Activated CD8-positive, alpha-beta T cell treated with anti-CD3 and anti-CD28 coated beads, Interleukin-2, amount 10 ng/mL, durations not matched to agents 7 days and 5 days (primary cell): ENCODE measurements at places on chromosomes 6 and 20.

DNA sequence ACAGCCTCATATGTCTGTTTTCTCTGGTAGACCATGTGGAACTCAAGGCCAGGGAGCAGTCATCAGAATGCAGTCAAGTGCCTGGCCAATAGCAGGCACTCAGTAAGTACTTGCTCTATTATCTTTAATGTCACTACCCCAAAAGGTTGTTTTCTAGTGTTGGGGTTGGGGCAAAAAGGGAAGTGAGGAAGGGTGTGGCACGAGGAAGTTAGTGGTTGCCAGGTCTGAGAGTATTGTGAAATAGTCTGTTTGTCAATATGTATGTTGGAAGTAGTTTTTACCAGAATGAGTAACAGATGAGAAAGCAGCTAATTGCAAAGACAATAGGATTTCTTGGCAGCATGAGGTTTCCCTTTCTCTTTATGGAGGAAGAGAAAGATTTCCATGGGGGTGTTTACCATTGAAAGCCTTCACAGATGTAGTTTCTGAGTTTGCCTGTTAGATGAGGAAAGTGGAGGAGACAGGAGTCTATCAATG lies 59.5 kb upstream of the ARMH2 start:
- peak; percentile 64 for DNase-seq

- DNase-seq = no peak
Measured at GRCh38 chr6:118280210-118280609, 267.9 kb upstream of the PLN start.

- peak; percentile 69 for DNase-seq
Measured at GRCh38 chr20:62925420-62926228, 681 bp downstream of the DIDO1 start.

- no peak for DNase-seq
Measured at GRCh38 chr6:28134716-28135115, 7.0 kb upstream of the ZKSCAN8 start.

DNA sequence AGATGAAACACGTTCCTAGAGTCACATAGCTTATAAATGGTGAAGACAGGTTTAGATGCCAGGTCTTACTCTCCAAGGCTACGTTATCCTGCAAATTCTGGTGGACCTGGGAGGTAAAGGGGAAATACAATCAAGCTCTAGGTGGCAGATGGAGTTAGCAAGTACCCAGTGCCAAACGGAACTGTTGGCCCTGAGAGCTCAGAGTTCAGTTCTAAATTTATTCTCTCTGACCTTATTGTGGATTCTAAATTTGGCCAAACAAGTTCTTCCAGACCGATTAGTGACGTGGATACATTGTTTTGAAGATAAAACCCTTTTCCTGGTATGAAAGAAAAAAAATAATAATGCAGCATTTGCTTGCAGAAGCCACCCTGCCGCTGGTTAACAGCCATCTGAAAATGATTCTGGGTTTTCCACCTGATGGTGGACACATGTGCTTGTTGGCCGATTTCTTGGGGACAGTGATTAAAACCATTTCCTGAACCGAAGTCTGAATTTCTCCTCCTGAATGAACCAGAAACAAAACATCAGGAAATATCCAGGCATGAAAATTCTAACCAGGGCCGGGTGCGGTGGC lies 32.5 kb downstream of the RIPOR3 start:
- no peak for DNase-seq

DNA sequence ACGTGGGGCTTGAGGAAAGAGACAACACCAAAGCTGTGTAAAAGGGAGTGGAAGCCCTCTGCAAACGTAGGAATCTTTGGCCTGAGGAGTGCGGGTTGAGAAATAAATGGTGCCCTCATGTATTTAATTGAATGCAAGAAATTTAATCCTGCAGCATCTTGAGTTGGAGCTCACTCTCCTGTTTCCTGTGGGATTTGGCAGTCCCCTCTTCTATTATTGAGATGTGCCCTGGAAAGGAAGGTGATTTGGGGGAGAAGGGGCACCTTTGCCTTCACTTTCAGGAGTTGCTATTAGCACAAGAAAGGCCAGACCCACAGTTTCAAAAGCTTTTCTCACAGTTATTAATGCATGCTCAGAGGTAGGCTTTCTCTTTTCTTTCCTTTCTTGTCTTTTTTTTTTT lies 201.4 kb upstream of the HDDC2 start:
- no peak for DNase-seq

GRCh38 chr6:75751443-75751842 lies 2.4 kb downstream of the MYO6 start:
- DNase-seq = no peak

GRCh38 chr20:19462491-19462890 lies 250.0 kb downstream of the SLC24A3 start:
- DNase-seq = no peak

DNA sequence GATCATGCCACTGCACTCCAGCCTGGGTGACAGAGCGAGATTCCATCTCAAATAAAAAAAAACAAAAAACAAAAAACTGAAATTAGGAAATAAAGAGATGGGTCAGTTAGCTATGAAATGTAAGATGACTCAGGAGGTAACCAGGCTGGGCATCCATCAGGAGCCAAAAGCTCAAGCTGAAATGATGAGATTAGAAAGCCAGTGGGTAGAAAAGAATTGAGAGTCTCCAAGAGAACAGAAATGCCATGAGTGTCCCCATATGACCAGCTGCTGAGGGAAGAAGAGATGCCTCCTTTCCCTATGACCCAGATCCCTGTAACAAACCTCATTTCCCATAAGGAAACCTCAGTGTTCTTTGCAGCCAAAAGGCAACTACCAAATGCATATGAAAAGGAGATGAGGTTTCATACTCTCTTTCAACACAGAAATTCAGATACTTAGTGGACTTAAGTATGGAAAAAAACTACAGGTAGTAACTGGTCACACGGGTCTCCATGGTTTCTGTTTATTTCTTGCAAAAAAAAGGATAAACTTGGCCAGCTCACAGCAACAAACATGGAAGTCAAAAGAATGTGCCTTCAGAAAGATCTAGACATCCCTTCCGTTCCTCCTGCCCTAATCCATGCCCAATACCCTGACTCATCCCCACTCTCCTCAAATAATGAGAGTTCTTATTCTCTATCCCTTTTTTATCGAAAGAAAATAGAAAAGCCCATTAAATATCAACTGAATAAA lies 8.1 kb downstream of the ARHGAP18 start:
- no peak for DNase-seq

DNA sequence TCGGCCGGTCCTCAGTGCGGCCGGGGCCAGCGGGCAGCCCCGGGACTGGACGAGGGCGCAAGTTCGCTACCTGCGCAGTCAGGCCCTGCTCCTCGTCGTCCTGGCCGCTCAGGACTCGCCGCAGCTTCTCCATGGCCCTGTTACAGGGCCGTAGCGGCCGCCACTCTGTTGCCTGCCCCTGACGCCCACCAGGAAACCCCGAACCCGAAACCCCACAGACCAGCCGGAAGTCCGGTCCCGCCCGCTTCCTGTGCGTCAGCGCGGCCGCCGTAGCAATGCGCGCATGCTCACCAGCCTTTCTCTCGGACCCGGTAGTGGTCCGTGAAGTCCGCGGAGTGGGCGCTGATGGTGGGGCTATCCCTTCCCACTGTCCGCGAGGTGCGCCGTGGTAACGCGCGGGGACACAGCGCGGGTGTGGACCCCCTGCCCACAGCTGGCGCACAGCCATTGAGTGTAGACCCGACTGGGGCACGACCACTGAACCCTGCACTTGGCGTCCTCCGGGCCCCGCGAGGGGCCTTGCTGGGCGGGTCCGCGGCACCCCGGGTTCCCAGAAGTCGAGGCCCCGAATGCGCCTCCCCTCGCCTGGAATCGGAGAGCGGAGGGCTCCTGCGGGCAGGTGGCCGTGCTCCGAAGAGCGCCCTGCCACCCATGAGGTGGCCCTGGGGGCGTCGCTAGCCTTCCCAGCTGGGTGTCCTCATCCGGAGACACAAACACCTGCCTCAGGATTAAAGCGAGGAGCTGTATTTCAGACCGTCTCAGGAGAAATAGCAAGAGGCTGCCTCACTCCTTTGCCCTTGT lies at the start of gene SFT2D1:
Gene SFT2D1, minus strand, starts transcription at position 197 of the 801 bp plus-strand sequence. Its CDS starts 64 bp downstream, at position 133.
- DNase-seq = peak; percentile 87

DNA sequence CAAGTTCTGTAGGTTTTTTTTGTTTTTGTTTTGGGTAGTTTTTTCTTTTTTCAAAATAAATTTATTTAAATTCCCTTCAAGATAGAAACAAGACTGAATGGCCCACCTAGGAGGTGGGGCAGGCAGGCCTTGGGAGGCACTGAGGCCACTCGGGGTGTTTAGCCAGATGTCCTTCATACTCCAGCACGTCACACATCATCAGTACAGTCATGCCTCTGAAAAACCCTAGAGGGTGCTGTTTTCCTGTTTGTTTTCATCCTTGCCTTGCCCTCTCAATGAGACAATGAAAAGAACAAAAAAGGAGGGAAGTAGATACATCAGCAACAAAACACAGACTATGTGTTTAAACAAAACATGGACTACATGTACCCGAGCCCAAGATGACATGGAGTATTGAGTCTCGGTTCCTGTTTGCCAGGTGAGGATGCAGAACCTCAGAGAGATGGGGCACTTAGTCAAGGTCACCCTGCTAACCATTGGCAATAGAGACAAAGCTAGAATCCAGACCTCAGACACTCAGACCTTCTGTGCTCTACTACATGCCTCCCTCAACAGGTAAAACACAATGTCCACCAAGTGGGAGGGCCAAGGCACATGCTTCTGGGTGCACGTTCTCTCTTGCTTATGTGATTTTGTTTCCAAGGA lies 26.8 kb upstream of the CLIC5 start:
- peak; percentile 26 for DNase-seq

GRCh38 chr6:16252686-16253299 lies 14.4 kb downstream of the GMPR start:
- DNase-seq = no peak

DNA sequence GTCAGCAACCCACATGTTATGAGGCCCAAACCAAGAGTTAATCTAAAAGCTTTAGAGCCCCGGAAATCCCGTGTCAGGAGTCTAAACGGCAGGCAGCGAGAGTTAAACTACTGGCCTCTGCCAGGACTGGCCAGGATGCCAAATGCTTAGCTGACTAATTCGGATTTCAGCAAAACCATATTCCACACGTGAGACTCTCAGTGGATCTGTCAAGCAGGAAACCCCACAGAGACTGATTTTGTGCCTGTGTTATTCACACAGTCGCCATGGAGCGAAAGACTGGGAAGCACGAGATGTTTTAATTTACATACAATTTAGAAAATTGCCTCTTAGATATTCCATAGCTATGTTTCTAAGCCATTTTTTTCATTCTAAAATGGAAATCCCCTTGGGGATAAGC lies 152.9 kb downstream of the RNASET2 start:
- DNase-seq = no peak

GRCh38 chr20:32650401-32650944 lies 23.3 kb downstream of the C20orf203 start:
- no peak for DNase-seq

- peak; percentile 91 for DNase-seq
Measured at GRCh38 chr20:57398231-57398821, 7.1 kb downstream of the RBM38 start.

- DNase-seq = peak; percentile 76
Measured at GRCh38 chr6:42783177-42783875, 1.5 kb downstream of the BICRAL start.

- DNase-seq = no peak
Measured at GRCh38 chr20:51573576-51574243, 31.2 kb upstream of the NFATC2 start.

- DNase-seq = no peak
Measured at GRCh38 chr6:148295261-148295887, 47.3 kb upstream of the SASH1 start.

- no peak for DNase-seq
Measured at GRCh38 chr20:36313926-36314325, 7.8 kb downstream of the DLGAP4 start.
